ENCODE measurements at places on chromosomes 13 and 19.

GRCh38 chr19:383922-384798, 24.8 kb downstream of the C2CD4C start:
- no peak for DNase-seq

DNA sequence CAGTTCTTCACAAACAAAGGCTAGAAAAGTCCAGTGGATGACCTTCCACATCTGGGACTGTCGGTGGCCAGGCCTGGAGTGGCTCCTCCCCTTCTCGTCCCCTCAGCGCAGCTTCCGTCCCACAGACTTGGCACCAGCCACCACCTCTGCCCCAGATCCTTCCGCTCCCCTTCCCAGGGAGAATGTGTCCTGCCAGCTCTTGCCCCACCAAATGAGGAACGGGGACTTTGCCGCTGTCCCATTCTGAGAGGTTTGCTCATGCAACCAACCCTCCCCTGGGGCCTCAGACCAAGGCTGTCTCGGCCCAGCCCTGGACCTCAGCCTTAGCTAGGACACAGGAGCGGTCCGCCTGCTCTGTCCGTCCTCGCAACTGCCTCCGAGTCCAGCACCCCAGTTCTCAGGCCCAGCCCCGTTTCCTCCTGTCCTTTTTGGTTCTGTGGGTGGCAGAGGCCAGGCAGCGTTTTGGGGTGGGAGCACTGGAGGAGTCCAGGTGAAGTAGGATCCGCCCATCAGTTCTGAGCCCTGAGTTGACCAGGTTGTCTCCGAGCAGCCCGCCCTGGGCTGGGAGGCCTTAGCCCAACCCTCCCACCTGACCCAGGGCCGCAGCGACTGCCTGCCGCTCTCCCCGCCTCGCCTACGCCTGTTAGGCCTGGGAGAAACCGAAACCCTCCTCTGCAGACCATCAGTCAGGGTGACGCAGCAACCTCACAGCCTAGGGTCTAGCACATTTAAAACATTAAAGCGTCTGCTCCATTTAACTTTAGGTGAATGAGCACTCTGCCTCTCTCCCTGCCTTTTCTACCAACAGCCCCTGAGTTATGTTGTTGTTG, 284.3 kb downstream of the FOXO1 start:
- no peak for DNase-seq

DNA sequence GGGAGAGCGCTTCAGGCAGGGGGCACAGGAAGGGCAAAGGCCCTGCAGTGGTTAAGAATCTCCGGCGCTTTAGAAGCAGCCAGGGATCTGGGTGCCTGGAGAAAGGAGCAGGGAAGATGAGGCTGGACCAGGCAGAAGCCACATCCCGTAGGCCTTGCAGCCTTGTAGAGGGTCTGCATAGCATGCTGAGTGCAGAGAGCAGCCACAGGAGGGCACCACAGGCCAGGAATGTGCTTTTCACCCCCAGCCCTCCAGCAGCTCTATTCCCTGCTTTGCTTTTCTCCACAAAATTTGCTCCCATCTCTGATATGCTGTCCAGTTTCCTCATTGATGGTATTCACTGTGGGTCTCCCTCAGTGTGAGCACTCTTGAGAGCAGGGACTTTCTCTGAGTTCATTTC, 5.7 kb downstream of the WDR62 start:
- no peak for DNase-seq

- DNase-seq, result no peak
These were observed 56.1 kb upstream of the SERPINE3 start for GRCh38 chr13:51283371-51283770.

- DNase-seq, result no peak
These were observed 496 bp downstream of the ZNF574 start for GRCh38 chr19:42076380-42076944.

- DNase-seq, result no peak
These were observed 2.8 kb downstream of the PALM3 start for GRCh38 chr19:14059093-14059480.

Measured in cortex of kidney (tissue), 1 donor.